Thoracic aorta (tissue), 2 donors: ENCODE measurements at places on chromosomes 4 and X.

GRCh38 chr4:140109737-140110136 lies 44.2 kb downstream of the MAML3 start:
- no peak for DNase-seq

DNA sequence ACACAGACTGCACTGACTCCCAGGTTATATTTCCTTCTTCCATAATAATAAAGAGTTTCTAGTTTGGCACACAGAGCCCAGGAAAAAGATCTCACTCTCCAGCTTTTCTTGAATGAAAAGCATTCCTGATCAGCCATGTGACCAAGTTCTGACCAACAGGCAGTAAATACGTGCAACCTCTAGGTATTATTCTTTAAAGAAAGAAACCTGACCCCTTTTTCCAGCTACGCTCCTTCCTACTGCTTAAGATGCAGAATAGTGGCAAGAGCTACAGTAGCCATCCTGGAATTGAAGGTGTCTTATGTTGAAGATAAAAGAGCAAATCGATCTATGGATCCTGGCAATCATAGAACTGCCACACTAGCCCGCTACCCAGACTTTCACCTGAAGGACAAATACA lies 76.7 kb downstream of the LRBA start:
- no peak for DNase-seq

GRCh38 chr4:141654098-141654497 lies 17.7 kb downstream of the IL15 start:
- peak; percentile 5 for DNase-seq

GRCh38 chrX:124208660-124209059 lies 123.8 kb upstream of the TEX13D start:
- DNase-seq: no peak

DNA sequence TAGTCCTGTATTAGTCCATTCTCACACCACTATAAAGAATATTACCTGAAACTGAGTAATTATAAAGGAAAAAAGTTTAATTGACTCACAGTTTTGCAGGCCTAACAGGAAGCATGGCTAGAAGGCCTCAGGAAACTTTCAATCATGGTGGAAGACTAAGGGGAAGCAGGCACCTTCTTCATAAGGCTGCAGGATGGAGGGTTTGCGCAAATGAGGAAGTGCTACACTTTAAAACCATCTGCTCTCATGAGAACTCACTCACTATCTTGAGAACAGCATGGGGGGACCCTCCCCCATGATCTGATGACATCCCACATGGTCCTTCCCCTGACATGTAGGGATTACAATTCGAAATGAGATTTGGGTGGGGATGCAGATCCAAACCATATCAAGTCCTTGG lies 12.1 kb upstream of the MAGEA11 start:
- DNase-seq: no peak

GRCh38 chr4:43163101-43163792 lies 270.7 kb downstream of the GRXCR1 start:
- no peak for DNase-seq

DNA sequence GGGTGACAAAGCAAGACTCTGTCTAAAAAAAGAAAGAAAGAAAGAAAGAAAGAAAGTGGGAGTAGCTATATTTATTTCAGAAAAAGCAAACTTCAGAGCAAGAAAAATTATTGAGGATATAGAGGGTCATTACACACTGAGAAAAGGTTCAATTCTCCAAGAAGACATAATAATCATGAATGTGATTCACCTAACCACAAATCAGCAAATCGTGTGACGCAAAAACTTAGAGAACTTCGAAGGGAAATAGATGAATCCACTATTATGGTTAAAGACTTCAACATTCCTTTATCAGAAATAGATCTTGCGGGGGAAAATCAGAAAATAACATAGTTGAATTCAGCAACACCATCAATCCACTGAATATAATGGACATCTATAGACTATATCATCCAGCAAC lies 219.3 kb upstream of the LDB2 start:
- no peak for DNase-seq

- no peak for DNase-seq
Measured at GRCh38 chrX:40105835-40106675, 8.3 kb upstream of the BCOR start.
